ENCODE measurements at places on chromosomes 5 and 9.

GRCh38 chr9:80784647-80785046, 904.7 kb downstream of the TLE1 start:
- no peak for DNase-seq

GRCh38 chr5:67693956-67694809, 497.6 kb upstream of the CD180 start:
- no peak for DNase-seq

DNA sequence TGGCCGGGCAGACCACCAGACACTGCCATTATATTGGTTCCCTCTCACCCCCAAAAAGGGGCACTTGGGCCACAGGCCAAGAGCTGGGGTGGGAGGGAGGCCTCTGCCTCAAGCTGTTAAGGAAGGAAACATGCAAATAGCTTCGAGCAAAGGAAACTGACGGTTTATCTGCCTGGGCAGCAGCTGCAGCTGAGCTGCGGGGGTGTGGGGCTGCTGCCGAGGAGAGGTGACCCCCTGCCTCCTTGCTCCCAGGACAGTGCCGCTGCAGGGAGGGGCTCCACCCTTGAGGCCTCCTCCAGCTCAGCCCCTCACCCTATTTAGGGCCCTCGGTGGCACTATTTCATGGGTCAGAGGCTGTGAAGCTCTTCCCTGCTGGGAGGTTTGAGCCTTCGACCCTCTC, 789 bp downstream of the DOK3 start:
- no peak for DNase-seq

GRCh38 chr9:30075451-30076199, 2308.8 kb upstream of the ACO1 start:
- no peak for DNase-seq

- no peak for DNase-seq
Measured at GRCh38 chr5:110752953-110753352, 14.1 kb downstream of the SLC25A46 start.

- no peak for DNase-seq
Measured at GRCh38 chr9:91197232-91198181, 164.2 kb downstream of the AUH start.
